Mammary epithelial cell (primary cell): ENCODE measurements at places on chromosomes 1 and 21.

GRCh38 chr21:29418813-29419212, 120.1 kb downstream of the BACH1 start:
- DNase-seq: no peak

GRCh38 chr1:13890766-13891165, 190.8 kb downstream of the PRDM2 start:
- DNase-seq: no peak

DNA sequence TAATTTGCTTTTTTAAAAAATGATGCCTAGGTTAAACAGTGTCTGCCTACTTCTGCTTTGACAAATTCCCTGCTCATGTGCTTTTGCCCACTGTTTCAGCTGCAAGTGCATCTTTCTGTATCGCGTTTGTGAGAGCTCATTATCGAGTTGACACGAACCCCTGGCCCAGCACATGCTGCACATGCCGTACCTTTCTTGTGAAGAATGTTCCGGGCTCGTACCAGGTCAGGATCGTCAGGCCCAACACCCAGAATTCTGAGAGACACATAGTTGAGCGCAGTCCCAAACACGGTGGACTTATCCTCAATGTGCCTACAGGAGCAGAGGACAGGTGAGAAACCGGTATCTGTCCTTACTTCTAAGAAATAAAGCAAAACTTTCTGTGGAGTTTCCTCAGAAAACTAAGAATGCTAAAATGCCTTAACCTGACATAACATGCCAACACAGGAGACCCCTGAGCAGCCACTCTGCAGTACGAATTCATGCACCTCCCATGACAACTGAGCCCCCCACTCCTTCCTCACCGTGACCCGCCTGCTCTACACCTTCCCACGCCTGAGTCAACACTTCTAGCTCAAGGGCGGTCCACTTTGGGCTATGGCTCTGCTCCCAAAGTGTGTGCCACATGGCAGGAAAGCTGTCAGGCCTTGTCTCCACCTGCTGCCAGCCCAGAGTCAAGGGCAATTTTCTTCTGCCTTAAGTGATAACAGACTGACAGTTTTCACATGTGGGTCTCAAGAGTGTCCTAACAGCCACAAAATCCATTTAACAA, 6.7 kb downstream of the LSS start:
- no peak for DNase-seq

- no peak for DNase-seq
Measured at GRCh38 chr1:72662918-72663317, 380.6 kb upstream of the NEGR1 start.

GRCh38 chr1:24540906-24541710, 14.8 kb upstream of the NCMAP start:
- DNase-seq: peak; percentile 56
